ENCODE measurements at places on chromosomes 7 and 10.

DNA sequence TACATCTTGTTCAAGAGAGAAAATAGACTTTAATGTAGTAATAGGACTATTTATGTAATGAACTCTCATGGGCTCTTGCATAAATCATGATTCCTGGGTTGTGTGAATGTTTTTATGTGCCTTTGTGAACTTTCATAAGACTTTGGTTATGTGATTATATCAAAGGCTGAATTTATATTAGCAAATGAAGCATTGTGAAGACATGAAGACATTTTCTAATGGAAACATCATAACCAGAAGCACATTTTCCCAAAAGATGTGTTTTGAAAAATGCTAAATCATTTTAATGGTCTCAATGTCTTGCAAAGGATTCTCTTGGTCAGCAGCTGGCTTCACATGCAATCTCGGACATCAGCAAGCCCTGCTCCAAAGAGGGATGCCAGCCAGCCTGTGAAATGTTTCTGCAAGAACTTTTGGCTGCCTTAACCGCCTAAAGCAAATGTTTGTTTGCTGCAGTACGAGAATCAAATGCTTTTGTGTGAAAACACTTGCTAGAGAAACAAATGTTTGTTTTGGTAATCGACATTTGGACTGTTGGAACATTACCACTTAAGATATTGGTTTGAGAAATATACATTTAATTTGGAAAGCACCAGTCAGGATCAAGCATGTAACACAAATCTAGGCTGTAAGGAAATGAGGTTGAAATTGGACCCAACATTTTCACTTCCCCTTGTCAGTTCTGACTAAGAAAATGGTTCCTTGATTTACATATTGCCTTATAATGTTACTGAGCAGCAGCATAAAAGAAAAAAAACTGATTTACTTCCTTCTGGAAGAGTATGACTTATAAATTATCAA, 102.1 kb downstream of the RTKN2 start:
- no peaks in the 10 kb centered on the region for H3K27me3 ChIP-seq
- DNase-seq: no peak
- no peak overlapping the region for H3K4me3 ChIP-seq
- peaks cover 8% of the 10 kb centered on the region for H3K4me1 ChIP-seq
- no peaks in the 10 kb centered on the region for H3K36me3 ChIP-seq

DNA sequence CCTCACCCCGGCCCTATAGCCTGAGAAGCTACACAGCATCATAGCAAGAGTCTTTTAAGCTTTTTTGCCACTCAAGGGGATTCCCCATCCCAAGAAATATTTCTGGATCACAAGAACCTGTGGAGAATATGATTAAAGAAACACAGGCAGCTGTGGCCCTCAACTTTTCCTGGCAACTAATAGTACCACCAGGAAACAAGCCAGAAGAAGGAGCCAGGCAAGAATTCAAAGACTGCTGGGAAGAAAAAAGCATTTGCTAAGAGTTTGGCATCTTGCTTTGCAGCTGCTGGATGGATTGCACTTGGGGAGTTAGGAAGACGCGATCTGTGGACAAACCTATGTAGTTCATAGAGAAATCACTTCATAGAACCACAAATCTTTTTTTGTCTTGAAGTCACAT, 437.8 kb downstream of the PLXDC2 start:
- DNase-seq: no peak
- no peak overlapping the region for H3K27ac ChIP-seq
- H3K4me3 ChIP-seq: no peak overlapping the region
- H3K4me1 ChIP-seq: no peaks in the 10 kb centered on the region

DNA sequence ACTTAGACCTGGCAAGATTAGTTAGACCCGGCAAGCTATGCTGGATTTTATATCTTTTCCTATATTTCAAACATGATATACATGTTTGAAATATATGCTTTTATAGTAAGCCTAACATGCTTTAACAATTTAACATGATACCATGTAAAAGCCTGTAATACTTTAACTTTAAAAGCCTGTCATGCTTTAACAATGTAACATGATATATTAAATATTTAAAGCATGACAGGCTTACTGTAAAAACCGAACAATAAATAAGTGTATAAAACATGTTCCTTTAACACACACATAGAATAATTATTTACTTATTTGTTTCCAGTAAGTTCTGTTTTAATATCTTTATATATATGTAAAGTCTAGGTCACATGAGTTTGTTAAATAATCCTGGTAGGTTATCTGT, 65.4 kb downstream of the SLC25A40 start:
- H3K4me3 ChIP-seq: no peak overlapping the region
- H3K4me1 ChIP-seq: no peaks in the 10 kb centered on the region
- H3K27ac ChIP-seq: no peak overlapping the region
- H3K27me3 ChIP-seq: no peaks in the 10 kb centered on the region

GRCh38 chr10:75111907-75112679, 637 bp downstream of the SAMD8 start:
- peak; percentile 62 for DNase-seq
- peak overlapping the region; percentile 99 for H3K27ac ChIP-seq
- H3K4me3 ChIP-seq: peak overlapping the region; percentile 97
- H3K27me3 ChIP-seq: no peaks in the 10 kb centered on the region
- no peaks in the 10 kb centered on the region for H3K36me3 ChIP-seq

GRCh38 chr10:26593896-26594295, 103.6 kb upstream of the PDSS1 start:
- H3K4me3 ChIP-seq: no peak overlapping the region
- no peaks in the 10 kb centered on the region for H3K27me3 ChIP-seq
- peaks cover 6% of the 10 kb centered on the region for H3K36me3 ChIP-seq

DNA sequence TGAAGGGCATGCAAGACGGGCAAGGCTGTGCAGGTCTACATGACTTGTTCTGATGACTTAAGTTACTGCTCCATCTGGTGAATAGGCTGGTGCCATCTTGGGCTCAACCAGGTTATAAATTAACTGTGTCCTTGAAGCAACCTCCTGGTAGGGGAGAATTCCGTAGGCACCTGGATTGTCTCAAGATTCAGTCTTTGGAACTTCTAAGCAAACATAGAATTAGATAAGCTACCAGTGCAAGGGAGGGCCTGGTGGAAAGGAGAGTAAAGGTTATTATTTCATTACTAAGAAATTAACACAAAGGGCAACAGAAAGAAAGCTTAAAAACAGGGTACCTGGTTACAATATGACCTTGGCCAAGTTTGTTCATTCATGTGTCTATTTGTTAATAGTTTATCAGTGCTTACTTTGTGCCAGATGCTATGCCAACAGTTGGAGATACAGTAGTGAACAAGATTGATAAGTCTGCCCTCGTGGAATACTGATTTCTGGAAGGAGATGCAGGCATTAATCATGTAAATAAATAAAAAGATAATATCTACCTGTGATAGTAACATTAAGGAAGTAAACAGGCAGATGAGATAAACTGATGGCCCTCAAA, 107.0 kb upstream of the PALS2 start:
- H3K4me1 ChIP-seq: no peaks in the 10 kb centered on the region
- DNase-seq: no peak
- no peaks in the 10 kb centered on the region for H3K36me3 ChIP-seq
- H3K27ac ChIP-seq: no peak overlapping the region

DNA sequence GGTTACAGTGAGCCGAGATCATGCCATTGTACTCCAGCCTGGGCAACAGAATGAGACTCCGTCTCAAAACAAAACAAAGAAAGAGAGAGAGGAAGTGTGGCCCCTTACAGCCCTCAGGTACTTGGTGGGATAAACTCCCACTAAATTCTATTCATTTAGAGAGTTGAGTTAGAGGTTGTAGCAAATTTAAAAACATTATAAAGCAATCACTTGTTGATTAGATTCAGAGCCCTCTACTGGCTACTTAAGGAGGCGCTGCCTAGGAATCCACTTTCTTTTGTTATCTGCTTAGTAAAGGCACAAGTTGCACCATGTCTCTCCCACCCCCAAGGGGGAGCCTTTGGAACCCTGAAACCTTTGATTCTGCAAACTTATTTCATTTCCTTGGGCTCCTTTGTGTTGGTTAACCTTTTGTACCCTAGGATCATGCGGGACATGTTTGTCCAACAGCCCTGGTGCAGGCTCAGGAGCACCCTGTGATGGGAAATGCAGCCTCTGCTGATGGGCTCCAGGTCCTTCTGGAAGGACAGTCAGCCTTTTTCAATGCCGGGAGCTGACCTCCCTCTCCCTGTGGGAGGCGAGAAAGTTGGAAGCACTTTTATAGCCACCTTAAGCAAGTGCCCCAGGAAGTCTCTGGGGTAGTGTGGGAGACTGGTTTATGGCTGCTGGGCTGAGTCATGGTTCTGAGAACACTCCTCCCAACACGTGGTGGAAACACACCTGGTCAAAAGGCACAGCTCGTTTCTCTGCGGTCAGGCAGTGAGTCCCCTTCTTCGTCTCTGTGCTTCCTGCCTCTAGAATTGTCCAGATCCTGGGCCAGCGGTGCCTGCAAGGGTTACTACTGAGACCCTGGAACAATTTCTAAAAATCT, 2.3 kb downstream of the HKDC1 start:
- peak overlapping the region; percentile 91 for H3K27ac ChIP-seq
- H3K27me3 ChIP-seq: no peaks in the 10 kb centered on the region
- peak overlapping the region; percentile 55 for H3K4me3 ChIP-seq
- peaks cover 44% of the 10 kb centered on the region for H3K4me1 ChIP-seq
- peak; percentile 92 for DNase-seq
- no peaks in the 10 kb centered on the region for H3K36me3 ChIP-seq
